Left colon (tissue), 2 donors: ENCODE measurements at places on chromosomes 1 and 21. TPM values are rescaled to one million over a fixed set of nuclear protein-coding genes. Genes with fewer than 3 reads are reported as not detected.

SDHB gene
- 185 TPM for total RNA-seq

MYOG gene
- total RNA-seq, result not detected

LAMC2 gene
- total RNA-seq, result 55.0 TPM

NSUN4 gene
- total RNA-seq, result 16.8 TPM

CFHR1 gene
- not detected for total RNA-seq

RSPH1 gene
- total RNA-seq, result 3.3 TPM

GNAT2 gene
- 0.73 TPM for total RNA-seq

CD247 gene
- 2.0 TPM for total RNA-seq

TRIM67 gene
- total RNA-seq, result not detected

CLEC20A gene
- not detected for total RNA-seq

AJAP1 gene
- total RNA-seq, result 0.08 TPM

S100B gene
- 7.4 TPM for total RNA-seq

CCDC30 gene
- total RNA-seq, result 2.6 TPM

SAMD13 gene
- total RNA-seq, result 29.9 TPM

SPRR2A gene
- not detected for total RNA-seq

MYBPH gene
- not detected for total RNA-seq

OR6N1 gene
- total RNA-seq, result not detected

TMPRSS2 gene
- 471 TPM for total RNA-seq

IGSF5 gene
- total RNA-seq, result 0.70 TPM

PRR9 gene
- total RNA-seq, result not detected

GPR52 gene
- 2.0 TPM for total RNA-seq

RUNX1 gene
- total RNA-seq, result 25.8 TPM

HCRTR1 gene
- total RNA-seq, result not detected

TIAM1 gene
- total RNA-seq, result 6.9 TPM

SPRR2G gene
- not detected for total RNA-seq

RCSD1 gene
- total RNA-seq, result 8.6 TPM

BRINP2 gene
- 0.12 TPM for total RNA-seq

SDC3 gene
- 18.0 TPM for total RNA-seq

TIMM17A gene
- total RNA-seq, result 53.1 TPM

SPRR2B gene
- total RNA-seq, result not detected

FRRS1 gene
- total RNA-seq, result 12.3 TPM

SETD4 gene
- 16.0 TPM for total RNA-seq

FMO2 gene
- total RNA-seq, result 1.4 TPM

SLC25A34 gene
- 7.9 TPM for total RNA-seq

CR2 gene
- total RNA-seq, result 0.53 TPM
